ENCODE measurements at places on chromosomes 6 and 20.

GRCh38 chr20:25570148-25570530, 15.2 kb downstream of the NINL start:
- no peak for DNase-seq

GRCh38 chr20:47696856-47697255, 88.4 kb downstream of the SULF2 start:
- no peak for DNase-seq

DNA sequence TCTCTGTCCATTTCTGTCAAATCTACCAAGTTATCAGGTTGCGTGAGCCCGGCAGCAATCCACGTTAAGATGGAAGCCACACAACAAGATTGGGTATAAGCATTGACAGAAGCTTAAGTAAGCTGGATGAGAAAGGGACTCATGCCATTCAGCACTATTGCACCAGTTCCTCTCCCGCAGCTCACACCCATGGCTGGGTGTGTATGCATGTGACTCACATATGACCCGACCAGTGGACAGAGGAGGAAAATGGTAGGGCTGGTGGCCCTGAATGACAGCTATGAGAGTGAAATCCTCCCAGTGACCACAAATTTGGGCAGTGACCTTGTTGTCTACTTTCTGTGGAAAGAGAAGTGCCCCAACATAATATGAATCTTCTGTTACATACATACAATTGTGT, 113.5 kb downstream of the OTOR start:
- DNase-seq: no peak

GRCh38 chr6:10316373-10316721, 98.5 kb downstream of the TFAP2A start:
- DNase-seq: no peak

- no peak for DNase-seq
Measured at GRCh38 chr6:33156561-33156960, 35.7 kb downstream of the COL11A2 start.

GRCh38 chr6:159436581-159436980, 256.5 kb downstream of the SOD2 start:
- no peak for DNase-seq

DNA sequence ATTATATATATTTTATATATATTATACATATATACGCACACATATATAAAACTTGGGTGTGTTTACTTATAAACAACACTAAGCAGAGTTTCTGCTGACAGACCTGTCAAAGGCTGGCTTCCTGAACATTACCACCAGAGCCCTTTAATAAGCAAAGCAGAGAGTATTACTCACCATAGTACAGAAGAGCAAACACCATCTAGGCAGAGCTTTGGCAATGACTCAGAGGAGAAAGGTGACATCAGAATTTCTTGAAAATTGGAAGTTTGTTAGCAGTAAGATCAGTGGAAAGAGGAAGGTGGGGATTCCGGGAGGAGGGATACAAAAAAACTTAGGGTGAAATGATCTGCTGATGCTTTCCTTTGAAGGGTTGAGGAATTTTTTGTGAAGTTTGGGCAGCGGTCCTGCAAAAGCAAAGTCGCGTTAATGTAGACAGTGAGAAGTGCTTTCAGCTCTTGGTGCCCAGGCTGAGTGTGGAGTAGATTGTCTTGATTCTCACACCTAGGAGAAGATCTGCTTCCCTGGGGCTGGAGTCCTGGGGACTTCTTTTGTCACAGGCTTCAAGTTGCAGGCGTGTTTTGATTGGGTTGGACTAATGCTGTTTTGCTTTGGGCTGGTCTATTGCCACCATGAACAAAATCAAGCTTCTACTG, 109.6 kb upstream of the BACH2 start:
- peak; percentile 48 for DNase-seq

GRCh38 chr20:18188434-18188833, 50.8 kb downstream of the KAT14 start:
- DNase-seq: no peak
